Activated CD4-positive, alpha-beta T cell treated with anti-CD3 and anti-CD28 coated beads, Interleukin-2, amount 50 U/mL, for 4 hours (primary cell): ENCODE measurements at places on chromosomes 5 and 9.

GRCh38 chr9:89992326-89993198 lies 387.8 kb downstream of the GADD45G start:
- DNase-seq = no peak

- no peak for DNase-seq
Observed at GRCh38 chr5:16064135-16064893, 115.3 kb downstream of the MARCHF11 start.

- DNase-seq = no peak
Observed at GRCh38 chr5:132799392-132799791, 13.7 kb upstream of the SOWAHA start.

GRCh38 chr5:107376546-107377276 lies 294.0 kb downstream of the EFNA5 start:
- DNase-seq = no peak

DNA sequence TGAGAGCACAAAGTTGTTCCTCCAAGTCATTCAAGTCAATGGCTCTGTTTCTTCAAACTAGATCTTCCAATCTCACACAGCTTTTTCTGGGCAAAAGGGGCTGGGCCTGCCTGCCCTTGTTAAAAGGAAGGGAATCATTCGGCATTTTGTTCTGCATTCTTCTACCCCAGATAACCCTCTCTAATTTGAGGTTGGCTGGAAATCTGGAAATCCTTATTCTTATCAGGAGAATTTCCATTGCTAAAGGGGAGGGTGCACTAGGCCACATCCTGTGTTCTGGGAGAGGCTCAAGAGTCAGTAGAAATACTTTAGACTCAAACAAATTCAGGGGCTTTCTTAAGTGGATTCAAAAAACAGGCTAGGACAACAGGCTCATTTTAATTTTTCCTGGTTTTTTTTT lies 384.7 kb upstream of the ZNF462 start:
- no peak for DNase-seq

DNA sequence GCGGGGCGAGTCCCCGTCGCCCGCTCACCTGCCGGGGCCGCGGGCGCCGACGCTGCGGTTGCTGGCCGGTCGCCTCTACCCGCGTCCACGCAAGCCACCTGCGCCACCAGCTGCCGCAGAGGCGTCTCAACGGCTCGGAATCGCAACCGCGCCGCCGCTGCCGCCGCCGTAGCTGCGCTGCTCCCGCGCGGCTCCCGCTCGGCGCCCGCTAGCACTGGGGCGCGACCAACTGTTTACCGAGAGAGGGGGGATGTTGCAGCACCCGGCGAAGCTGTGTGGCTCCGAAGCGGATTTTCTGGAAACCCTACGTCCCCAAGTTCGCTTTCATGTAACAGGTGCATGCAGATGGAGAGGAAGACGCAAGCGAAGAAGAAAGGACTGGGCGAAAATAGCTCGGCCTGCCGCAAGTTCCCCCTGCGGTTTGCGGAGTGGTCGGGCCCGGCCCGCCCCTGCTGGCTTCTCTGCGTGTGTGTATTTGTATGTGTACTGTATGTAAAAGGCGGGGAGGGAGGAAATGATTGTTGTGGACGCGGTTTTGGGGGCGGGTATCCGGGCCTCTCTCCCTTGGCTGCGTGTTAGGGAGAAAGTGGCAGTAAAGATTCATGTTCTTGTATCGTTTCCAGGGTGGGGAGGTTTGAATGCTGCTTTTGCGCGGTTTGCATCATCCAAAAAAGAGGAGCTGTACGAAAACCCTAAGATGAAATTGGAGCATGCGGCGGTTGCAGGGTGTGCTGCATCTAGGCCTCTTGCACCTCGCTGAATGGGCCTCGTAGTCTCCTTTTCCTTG lies at the start of gene PSIP1:
Gene PSIP1, minus strand, starts transcription at position 182 of the 787 bp plus-strand sequence. CDS start 782 bp downstream, outside the sequence.
- DNase-seq = peak; percentile 75

GRCh38 chr5:94422812-94423211 lies 195.6 kb downstream of the KIAA0825 start:
- no peak for DNase-seq

DNA sequence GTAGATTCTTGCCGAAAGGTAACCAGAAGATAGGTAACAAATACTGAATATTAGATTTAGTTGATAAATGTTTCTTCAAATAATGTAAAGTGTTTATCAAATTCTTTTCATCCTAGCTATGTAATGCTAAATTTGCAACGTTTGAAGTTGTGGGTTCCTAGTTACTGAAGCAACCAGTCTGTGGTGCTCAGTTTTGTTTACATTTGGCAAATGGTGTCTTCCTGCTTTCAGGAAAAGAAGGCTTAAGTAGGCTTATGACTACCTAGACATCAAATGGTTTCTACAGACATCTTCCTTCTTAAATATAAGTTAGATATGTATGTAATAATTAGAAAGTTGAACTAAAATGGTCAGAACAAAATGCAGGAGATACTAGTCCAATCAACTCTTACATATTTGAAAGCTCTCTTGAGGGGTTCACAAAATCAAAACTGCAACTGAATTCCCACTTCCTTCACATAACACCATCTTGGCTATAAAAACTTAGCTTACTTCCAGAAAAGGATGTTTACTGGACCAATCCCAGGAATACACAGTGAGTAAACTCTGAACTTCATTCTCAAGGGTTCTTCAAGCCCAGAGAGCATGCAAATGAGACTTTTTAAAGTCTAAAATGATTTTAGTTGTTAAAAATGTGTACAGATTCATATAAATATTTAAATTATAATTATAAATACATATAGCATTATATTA lies 125.7 kb upstream of the ITGA1 start:
- DNase-seq = no peak

GRCh38 chr5:10372726-10373709 lies 19.5 kb downstream of the MARCHF6 start:
- no peak for DNase-seq

GRCh38 chr5:103375863-103376591 lies 117.5 kb downstream of the MACIR start:
- DNase-seq = no peak

- DNase-seq = no peak
Observed at GRCh38 chr9:108108852-108109448, 619.4 kb upstream of the KLF4 start.

- DNase-seq = no peak
Observed at GRCh38 chr5:83400241-83400640, 71.3 kb upstream of the VCAN start.

DNA sequence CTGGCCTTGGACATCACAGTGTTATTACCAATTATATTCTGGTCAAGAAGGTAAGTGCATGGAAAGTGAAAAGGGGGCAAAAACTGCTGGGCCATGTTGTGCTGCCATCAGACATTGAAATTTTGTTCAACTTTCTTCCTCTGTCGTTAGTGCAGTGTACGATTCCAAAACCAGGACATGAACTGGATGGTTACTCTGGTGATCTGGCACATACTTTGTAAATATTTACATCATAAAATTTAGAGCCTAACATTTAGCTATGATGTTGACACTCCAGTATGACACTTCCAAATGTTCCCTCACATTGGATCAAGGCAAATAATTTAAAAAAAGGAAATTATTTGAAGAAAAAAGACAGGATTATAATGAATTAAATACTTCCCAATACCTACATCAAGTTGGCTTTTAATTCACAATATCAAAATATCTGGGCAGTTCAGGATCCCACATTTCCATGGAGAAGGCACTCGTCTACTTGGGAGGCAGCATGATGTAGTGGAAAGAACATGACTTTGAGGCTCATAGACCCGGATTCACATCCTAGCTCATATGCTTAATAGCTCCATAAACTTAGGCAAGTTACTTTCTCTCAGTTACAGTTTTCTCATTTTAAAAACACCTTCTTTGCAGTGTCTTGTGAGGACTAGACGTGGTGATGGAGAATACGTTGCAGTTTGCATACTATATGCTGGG lies 342.5 kb upstream of the MPDZ start:
- no peak for DNase-seq

- DNase-seq = peak; percentile 52
Observed at GRCh38 chr5:55344392-55344992, 36.7 kb downstream of the MTREX start.

DNA sequence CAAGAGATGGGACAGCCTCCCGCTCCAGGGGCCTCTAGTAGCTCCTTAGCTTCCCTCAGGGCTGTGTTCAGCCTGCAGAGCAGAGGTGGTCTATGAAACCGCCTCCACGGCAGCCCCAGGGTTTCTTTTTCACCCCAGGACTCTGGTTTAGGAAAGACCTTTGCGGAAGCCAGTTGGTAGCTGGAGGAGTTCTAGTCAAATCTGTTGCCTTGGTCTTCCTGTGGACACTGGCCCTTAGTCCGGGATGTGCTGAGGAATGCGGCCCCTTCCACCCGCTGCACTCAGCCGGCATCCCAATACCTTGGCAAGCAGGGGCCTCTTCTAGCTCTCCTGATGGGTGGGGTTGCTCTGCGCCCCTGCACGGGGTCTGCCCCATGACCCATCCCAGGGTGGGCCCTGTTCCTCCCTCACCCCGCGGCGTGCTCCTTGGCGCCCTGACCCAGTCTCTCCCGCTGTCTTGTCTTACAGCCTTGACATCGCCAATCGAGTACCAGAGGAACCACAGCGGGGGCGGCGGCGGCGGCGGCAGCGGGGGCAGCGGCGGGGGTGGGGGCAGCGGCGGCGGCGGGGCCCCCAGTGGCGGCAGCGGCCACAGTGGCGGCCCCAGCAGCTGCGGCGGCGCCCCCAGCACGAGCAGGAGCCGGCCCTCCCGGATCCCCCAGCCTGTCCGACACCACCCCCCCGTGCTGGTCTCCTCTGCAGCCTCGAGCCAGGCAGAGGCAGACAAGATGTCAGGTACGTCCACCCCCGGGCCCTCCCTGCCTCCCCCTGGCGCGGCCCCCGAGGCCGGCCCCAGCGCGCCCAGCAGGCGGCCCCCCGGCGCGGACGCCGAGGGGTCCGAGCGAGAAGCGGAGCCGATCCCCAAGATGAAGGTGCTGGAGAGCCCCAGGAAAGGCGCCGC lies 94.3 kb upstream of the OTULINL start:
- no peak for DNase-seq

DNA sequence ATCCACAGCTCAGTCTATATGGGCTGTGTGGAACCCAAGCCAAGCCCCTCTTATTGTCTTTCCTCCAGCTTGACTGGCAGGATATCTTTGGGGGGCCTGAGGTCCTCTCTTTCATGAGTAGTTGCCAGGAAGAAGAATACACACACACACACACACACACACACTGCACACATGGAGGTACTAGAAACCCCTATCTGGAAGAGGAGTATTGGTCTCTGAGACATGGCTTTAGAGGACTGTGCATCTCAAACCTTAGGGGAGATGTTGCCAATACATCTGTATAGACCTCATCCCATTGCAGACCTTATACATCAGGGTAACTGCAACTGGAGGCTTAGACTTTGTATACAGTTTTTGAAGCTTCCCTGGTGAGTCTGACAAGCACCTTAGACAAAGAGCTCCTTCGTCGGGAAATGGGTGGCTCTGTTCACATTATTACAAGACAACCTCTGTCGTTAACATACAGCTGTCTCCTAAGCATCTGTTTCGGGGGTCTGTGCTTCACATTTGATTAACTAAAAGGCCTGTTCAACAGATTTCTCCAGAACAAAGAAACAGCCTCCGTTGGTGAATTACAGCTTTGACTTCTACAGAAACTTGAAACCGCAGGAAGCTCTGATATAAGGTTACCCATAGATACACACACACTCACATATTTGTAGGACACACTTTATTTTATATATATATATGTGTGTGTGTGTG lies 5.5 kb upstream of the ENTREP1 start:
- no peak for DNase-seq

GRCh38 chr9:16150938-16151650 lies 598.3 kb downstream of the CCDC171 start:
- no peak for DNase-seq

DNA sequence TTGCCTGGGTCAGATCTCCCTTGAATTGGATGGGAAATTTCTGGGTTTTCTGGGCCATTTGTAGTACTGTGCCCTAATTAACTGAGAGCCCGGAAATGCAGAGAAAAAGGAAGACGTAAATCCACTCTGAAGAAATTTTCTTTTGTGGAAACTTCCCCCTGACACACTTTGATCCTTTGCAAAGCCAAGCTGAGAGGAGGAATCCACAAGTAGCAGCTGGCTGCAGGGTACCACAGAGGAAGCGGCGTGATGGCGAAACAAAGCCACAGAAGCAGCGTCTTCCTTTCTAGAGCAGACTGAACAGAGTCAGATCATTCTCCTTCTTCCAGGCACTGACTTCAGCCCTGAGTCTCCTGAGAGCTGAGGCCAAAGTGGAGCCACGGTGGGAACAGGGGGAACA lies 47.1 kb upstream of the ZNF354A start:
- DNase-seq = no peak

- DNase-seq = no peak
Observed at GRCh38 chr5:83368319-83368718, 103.2 kb upstream of the VCAN start.

GRCh38 chr5:143642791-143643190 lies 169.2 kb upstream of the HMHB1 start:
- DNase-seq = no peak

DNA sequence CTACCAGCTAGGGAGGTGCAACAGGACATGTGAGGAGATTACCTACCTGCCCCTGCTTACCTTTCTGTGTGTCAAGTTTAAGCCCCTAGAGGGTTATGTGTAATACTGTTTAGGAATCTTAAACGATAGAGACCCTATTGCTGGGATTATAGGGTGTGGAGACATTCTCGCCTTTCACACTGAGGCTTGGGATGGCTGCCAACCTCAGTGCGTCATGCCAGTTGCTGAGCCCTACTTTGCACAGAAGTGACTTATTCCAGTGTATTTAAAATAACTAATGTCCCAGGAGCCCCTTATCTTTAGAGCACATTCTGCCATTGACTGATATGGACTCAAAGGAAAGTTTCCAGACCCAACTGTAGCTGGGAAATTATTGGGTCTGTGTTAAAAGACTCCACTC lies 76.6 kb upstream of the XPA start:
- no peak for DNase-seq

- DNase-seq = no peak
Observed at GRCh38 chr9:114246558-114246957, 76.3 kb upstream of the ORM1 start.

DNA sequence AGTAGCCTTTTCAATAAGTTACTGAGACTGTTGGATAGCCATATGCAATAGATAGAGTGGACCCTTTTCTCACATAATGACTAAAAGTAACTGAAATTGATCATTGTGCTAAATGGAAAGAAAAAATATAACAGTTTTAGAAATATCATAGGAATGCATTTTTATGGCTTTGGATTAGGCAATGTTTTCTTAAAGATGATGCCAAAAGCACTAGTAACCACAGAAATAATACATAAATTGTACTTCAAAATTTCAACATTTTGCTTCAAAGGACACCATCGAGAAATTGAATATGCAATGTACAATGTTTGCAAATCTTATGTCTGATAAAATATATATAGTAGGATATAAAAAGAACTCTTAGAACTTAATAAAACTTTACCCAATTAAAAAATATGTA lies 1267.5 kb upstream of the CDH9 start:
- DNase-seq = no peak

DNA sequence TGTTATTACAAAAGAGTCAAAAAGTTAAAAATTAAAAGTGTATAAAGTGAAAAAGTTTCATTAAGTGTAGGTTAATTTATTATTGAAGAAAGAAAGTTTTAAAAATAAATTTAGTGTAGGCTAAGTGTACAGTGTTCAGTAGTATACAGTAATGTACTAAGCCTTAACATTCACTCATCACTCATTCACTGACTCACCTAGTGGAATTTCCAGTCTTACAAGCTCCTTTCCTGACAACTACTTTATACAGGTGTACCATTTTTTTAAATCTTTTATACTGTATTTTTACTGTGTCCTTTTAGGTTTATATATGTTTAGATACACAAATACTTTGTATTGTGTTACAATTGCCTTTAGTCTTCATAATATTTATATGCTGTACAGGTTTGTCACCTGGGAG lies 530.2 kb upstream of the FAM174A start:
- no peak for DNase-seq

GRCh38 chr5:141363952-141364660 lies at the start of gene PCDHGA5:
Gene PCDHGA5, plus strand, starts transcription at chr5:141364162. Its CDS starts 169 bp downstream, at chr5:141364331.
- no peak for DNase-seq
